Right ventricle myocardium superior (tissue), 1 donor: ENCODE measurements at places on chromosomes 4 and X.

DNA sequence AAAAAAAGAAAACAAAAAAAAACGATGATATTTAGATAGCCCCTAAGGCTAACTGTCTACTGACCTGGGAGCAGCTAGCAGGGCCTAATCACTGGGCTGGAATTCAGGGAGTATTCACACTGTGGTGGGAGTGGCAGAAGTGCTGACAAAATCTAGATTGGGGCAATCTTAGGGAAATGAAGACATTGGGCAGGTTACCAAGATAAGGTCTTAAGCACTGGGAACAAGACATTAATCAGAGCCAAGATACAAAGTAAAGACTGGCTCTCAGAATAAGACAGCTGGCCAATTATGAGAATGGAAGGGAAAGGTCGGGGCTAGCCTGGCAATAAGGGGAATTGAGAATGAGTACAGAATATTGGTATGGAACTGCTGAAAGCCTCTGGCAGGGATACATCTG is 100.2 kb upstream of the GRIA3 start:
- DNase-seq: no peak

DNA sequence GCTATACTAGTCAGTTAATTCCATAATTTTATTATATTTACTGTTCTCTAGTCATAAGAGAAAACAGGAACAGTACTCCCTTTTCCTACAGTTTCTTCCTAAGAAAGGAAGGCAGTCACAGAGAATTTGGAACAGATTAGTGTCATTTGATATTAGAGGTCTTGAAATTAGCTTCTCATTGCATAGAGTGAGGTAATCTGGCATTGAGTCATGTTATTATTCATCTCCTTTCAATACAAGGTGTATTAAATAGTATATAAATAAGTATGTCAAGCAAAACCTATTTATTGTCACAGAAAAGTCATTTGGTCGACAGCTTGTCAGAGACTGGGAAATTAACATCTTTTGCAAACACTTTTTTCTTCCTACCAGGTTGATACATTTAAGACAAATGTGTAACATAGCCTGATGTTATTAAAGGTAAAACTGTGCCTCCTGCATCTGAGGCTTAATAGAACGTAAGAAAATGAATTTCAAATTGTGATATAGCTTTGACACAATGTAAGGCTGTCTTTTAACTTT is 753.1 kb upstream of the FRG1 start:
- no peak for DNase-seq

- no peak for DNase-seq
Observed at GRCh38 chrX:51894697-51895336, 1.4 kb downstream of the MAGED1 start.

- no peak for DNase-seq
Observed at GRCh38 chr4:106898621-106899230, 137.4 kb downstream of the DKK2 start.

DNA sequence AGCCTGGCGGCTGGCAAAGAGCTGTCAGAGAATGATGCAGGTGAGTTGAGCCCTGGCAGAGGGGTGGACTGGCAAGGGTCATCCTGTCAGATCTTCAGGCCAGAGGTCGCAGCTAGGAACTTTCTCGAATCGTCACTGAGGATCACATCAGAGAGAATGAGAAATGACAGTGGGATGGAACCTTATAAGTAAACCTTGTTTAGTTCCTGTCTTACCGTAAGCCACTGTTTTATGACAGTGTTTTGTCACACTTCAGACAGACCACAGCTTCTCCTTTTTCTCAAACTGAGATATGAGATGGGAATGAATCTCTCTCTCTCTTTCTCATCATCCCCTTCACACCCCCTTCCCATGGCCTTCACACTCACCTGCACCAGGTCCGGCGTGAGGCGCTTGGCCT is 9.3 kb downstream of the DIPK2B start:
- no peak for DNase-seq

- peak; percentile 18 for DNase-seq
Observed at GRCh38 chrX:1466232-1466661, 13.5 kb upstream of the ASMTL start.

DNA sequence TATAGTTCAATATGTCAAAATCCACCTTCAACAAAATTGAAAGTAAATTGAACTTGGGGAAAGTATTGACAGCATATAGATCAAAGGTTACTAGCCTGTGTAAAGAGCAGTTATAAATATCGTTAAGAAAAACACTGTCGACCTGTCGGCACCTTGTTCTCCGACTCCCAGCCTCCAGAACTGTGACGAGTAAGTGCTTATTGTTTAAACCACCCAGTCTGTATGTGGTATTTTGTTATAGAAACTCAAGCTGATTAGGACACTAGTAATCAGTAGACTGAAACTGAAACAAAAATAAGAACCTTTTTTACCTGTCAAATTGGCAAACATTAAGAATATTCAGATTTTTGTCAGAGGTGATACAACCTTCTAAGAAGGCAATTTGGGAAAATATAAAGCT is 17.0 kb downstream of the HTT start:
- no peak for DNase-seq

- DNase-seq: no peak
Observed at GRCh38 chrX:20402956-20403355, 136.2 kb upstream of the RPS6KA3 start.

GRCh38 chr4:92101737-92102172 is 202.0 kb upstream of the GRID2 start:
- DNase-seq: no peak

DNA sequence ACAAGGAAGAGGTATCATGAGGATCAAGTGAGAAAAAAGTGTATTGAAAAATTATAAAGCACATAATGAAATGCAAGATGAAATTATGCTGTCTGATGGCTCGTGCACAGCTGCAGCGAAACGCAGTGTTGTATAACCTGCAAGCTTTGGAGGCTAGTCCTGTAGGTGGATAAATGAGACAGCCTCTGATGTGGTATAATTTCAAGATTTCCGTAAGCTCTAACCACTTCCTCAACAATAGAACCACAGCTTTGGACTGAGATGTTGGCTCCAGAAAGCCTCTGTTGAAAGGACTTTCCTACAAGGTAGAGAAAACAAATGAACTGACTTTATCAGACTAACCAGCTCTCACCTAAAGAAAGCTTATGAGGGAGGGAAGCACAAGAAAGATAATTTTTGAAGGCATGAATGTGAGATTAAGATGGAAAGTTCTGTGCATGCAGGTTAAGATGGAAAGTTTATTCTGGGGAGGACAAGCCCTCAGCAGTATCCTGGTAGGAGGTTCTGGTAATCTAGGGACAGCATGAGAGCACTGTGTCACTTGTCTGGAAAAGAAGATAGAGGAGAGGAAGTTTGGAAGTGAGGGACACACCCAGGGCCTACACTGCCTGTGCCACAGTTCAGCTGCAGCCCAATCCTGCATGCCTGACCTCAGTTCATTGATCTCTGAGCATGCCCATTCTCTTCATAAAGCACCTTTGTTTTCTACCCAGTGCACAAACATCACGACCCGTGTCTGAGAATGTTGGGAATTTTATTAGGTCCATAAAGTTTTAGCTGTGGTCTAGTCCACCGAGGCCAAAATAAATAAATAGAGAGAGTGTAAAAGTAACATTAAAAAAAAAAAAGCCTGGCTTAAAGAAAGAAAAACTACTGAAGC is 161.5 kb upstream of the SFRP2 start:
- DNase-seq: no peak

- peak; percentile 54 for DNase-seq
Observed at GRCh38 chrX:129932821-129933321, 26.9 kb downstream of the UTP14A start.

GRCh38 chr4:140047017-140047640 is 106.9 kb downstream of the MAML3 start:
- peak; percentile 75 for DNase-seq

- DNase-seq: no peak
Observed at GRCh38 chrX:12871257-12871656, 4.4 kb downstream of the TLR7 start.

GRCh38 chr4:1207157-1207470 is 34.7 kb upstream of the SPON2 start:
- DNase-seq: peak; percentile 43

GRCh38 chr4:184383497-184384055 is 90.8 kb downstream of the IRF2 start:
- DNase-seq: peak; percentile 47

DNA sequence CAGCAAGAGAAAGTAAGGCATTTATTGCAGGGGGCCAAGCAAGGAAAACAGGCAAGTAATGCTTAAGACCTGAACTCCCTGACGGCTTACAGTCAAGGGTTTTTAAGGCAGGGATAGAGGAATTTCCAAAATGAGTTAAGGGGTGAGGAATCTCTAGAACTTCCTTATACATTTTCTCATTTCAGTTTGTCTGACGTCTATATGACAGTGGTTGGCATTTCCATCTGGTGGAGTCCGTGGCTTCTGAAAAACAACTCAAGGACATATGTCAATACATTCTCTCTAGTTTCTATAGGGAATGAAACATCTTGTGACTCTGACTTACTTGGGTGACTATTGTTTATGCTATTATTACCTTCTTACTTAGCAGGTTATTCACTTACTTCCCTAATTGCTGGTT is 19.3 kb upstream of the GUCY2F start:
- DNase-seq: no peak

GRCh38 chrX:7389576-7389975 is 241.6 kb upstream of the PUDP start:
- DNase-seq: no peak

DNA sequence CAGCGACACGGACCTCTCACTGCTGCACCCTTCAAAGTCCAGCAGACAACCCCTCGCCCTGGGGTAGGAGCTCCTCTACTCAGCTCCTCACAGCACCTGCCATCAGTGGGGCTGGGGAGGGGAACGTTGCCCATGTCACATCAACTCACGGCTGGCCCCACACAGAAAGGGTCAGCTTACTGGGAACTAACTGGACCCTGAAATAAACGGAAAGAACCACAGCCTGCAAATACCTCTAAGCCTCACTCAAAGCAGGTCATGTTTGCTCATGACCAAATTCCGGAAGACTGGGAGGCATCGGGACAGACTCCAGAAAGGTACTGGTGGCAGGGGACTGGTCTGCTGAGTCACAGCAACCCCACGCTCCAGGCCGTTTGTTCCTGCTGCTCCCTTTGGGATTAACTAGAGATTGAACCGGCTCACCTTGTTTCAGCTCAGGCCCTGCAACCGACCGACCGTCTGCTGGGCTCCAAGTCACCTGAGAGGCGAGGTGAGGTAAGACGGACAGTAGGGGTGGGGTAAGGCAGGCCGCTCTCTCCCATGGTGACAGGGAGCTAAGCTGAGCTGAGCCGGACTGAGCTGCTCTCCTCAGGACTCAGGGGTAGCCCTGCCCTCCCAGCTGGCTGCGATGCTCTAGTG is 5.6 kb downstream of the G6PD start:
- DNase-seq: no peak

DNA sequence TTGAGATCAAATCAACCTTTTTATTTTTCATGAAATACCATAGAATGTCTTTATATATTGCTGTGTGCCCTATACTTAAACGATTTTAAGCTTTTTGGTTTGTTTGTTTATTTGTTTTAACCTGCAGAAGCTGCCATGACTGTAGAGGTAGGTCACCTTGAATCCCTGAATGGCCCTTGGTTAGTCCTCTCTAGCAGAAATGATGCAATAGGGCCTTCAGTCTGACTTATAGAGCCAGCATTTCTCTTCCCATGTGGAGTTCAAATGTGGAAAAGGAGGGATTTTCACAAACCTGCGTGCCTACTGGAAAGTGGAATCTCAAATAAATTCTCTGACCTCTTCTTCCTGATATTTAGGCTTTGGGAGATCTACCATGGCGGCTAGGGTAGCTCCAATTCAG is 327.9 kb downstream of the MAPK10 start:
- no peak for DNase-seq

DNA sequence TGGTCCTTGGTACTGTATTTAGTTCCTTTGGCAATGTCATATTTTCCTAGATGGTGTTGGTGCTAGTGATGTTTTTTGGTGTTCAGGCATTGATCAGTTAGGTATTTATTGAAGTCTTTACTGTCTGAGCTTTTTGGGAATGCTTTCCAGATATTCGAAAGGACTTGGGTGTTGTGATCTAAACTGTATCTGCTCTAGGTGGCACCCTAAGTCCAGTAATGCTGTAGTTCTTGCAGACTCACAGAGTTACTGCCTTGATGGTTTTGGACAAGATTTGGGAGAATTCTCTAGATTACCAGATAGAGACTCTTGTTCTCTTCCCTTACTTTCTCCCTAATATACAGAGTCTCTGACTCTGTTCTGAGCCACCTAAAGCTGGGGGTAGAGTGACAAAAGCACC is 513.6 kb upstream of the PITX2 start:
- DNase-seq: no peak

DNA sequence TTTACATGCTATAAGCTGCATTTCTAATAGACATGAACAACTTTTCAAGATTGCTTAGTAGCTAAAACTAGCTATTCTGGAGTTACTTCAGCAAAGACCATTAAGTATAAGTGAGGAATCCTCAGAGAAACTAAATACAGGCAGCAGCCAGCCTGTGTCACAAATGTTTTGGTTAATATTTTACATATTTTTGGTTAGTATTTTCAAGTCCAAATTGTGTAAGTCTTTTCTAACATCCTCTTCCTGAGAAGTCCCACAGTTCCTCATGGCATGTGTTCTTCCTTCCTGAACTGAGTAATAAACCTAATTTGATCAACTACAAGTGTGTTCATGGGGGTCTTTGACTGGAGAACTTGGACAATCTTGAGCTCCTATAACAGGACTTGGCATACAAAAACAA is 42.4 kb upstream of the MCF2 start:
- DNase-seq: no peak

GRCh38 chr4:1130316-1131186 is 17.2 kb upstream of the RNF212 start:
- peak; percentile 71 for DNase-seq

DNA sequence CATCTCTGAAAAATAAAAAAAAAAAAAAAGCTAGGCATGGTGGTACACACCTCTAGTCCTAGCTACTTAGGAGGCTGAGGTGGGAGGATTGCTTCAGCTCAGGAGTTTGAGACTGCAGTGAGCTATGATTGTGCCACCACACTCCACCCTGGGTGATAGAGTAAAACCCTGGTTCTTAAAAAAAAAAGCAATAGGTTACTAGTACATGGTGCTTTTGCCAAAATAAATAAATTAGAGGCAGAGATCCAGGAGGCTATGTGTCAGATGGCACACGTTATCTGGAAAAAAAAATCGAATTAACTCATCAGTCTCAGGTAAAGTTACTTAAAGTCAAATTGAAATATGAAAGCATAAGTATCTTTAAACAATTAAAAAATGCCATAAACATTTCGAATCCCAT is 94.3 kb downstream of the VCX3A start:
- DNase-seq: no peak

DNA sequence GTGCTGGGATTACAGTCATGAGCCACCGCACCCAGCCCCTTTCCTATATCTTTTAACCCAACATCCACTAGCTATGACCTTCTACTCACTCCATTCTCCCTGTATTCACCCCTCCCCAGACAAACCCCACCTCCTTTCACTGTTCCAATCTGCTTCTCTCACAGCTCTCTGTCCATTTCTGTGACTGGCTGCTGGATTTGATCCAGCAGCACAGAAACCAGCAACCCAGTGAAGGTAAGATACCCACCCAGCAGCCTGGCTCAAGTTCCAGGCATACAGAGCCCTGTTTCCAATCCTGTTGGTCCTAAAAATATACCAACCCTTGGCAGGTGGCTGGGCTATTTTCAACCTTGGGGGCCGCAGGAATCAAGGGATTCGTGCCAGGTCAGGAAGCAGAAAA is 56.9 kb upstream of the SMIM10 start:
- DNase-seq: peak; percentile 47

GRCh38 chr4:12562021-12562420 is 922.1 kb downstream of the RAB28 start:
- no peak for DNase-seq
